Testis (tissue), 5 donors: ENCODE measurements at places on chromosomes 5 and 9.

GRCh38 chr5:163661360-163661759 is 155.9 kb downstream of the MAT2B start:
- H3K27ac ChIP-seq: no peak overlapping the region
- H3K4me3 ChIP-seq: no peak overlapping the region
- H3K4me1 ChIP-seq: no peaks in the 10 kb centered on the region
- H3K27me3 ChIP-seq: no peaks in the 10 kb centered on the region
- no peak for DNase-seq

DNA sequence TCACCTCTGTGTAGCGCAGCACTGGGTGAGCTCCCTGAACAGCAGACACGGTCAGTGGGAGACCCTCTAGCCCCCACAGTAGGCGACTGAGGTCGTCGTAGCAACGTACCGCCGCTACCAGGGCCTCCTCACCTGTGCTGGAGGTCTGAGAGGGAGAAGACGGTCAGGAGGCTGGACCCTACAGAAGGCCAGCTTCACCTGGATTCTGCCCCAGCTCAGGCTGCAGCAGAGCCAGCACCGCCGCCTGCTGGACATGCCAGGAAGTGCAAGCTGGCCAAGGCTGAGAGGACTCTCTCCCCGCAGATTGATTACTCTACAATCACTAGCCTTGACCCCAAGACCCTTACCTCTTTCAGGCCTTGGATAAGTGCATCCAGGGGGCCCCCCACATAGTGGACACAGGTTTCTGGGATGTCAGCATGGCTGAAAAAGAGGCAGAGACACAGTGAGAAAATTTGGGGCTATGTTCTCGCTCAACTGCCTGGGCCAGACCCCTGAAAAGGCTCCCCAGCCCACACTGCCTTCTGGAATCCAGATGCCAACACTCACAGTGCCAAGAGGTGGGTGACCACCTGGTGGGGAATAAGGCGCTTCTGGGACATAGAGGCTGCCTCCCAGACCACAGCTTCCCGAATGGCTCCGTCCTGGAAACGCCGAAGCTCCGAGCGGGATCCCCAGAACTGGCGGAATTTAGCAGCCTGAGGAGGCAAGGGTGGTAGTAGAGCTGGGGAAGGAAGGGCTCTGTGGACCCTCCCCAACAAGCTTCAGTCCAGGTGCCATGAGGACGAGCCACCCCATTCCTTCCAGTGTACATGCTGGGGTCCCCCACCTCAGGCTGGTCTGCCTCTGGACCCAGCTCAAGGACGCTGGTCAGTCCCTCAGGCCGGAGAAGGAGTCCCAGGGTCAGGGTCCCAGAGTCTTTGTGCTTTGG is 6.9 kb downstream of the NOL6 start:
- no peaks in the 10 kb centered on the region for H3K4me1 ChIP-seq
- H3K27me3 ChIP-seq: no peaks in the 10 kb centered on the region
- H3K27ac ChIP-seq: no peak overlapping the region
- peak; percentile 72 for DNase-seq
- no peaks in the 10 kb centered on the region for H3K36me3 ChIP-seq
- no peak overlapping the region for H3K4me3 ChIP-seq

DNA sequence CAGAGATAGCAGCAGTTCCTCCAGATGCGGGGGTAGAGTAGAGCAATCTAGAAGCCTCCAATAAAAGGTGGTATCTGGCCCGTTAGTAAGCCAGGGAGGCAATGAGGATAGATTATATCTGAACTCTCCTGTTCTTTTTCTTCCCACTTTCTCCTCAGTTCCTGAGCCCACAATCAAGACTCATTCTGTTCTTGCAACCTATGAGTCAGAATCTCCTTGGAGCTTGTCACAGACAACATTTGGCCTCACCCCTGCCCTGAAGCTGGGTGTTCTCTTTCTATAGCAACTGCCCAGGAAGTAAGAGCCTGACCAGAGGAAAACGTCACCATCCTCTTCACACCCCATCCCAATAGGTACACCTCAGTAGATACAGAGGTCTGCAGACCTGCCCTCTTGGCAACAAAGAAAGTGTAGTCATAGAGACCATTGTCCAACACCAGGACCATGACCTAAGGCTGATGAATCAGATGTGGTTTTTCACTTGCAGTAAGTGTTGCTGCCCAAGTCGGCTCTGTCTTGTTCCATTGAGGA is 76.3 kb upstream of the PCA3 start:
- H3K4me3 ChIP-seq: no peak overlapping the region
- H3K27ac ChIP-seq: no peak overlapping the region
- H3K27me3 ChIP-seq: no peaks in the 10 kb centered on the region

GRCh38 chr5:14472986-14473567 is 108.5 kb upstream of the OTULINL start:
- no peaks in the 10 kb centered on the region for H3K36me3 ChIP-seq
- no peak overlapping the region for H3K27ac ChIP-seq
- no peak overlapping the region for H3K4me3 ChIP-seq
- no peak for DNase-seq
- peaks cover 6% of the 10 kb centered on the region for H3K4me1 ChIP-seq
- H3K27me3 ChIP-seq: no peaks in the 10 kb centered on the region

- no peaks in the 10 kb centered on the region for H3K36me3 ChIP-seq
- peak; percentile 93 for DNase-seq
- H3K4me1 ChIP-seq: peaks cover 32% of the 10 kb centered on the region
- peak overlapping the region; percentile 64 for H3K27ac ChIP-seq
Observed at GRCh38 chr5:137619191-137619870, 116.6 kb downstream of the KLHL3 start.

DNA sequence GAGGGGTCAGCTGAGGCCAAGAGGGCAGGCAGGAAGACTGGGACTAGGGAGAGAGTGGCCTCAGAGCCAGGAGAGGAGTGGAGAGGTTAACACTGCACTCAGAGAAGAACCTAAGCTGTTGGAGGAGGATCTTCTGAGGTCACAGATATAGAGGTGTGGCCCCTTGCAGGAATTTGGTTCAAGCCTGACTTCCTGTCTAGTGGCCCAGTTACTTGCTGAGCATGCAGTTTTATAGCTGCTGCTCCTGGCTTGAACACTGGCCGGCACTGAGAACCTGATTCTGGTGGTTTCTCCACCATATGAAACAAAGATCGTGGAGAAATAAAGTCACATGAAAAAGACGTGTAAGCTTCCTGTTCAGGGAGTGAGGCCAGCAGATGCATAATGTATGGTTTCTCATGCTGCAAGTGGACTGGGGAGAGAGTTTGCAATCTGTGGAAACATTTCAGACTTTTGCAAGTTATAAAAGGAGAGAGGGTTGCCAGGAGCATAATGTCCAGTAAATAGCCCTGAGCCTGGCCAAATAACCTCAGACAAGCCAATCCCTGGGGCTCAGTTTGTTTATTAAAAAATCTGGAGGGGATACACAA is 82.6 kb downstream of the GALNT10 start:
- no peak overlapping the region for H3K27ac ChIP-seq
- no peak overlapping the region for H3K4me3 ChIP-seq
- H3K36me3 ChIP-seq: no peaks in the 10 kb centered on the region

DNA sequence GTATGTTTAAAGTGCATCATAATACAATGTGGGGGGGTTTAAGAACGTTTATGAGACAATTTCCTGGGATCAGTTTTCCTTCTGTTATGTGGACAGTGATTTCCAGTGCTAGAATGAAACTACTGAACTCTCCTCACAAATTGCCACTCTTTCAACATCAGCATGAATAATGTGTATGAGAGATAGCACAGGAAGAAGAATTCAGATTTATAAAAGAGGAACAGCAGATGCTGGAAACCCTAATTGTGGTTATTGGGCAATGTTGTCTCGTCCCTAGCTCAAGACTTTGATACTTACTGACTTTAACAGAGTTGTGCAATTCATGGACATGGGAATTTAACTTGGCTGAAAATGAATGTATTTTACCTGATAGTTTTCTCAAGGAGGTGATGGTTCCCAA is 410.8 kb upstream of the MEF2C start:
- no peaks in the 10 kb centered on the region for H3K4me1 ChIP-seq
- no peak overlapping the region for H3K4me3 ChIP-seq
- no peaks in the 10 kb centered on the region for H3K36me3 ChIP-seq
- no peaks in the 10 kb centered on the region for H3K27me3 ChIP-seq

DNA sequence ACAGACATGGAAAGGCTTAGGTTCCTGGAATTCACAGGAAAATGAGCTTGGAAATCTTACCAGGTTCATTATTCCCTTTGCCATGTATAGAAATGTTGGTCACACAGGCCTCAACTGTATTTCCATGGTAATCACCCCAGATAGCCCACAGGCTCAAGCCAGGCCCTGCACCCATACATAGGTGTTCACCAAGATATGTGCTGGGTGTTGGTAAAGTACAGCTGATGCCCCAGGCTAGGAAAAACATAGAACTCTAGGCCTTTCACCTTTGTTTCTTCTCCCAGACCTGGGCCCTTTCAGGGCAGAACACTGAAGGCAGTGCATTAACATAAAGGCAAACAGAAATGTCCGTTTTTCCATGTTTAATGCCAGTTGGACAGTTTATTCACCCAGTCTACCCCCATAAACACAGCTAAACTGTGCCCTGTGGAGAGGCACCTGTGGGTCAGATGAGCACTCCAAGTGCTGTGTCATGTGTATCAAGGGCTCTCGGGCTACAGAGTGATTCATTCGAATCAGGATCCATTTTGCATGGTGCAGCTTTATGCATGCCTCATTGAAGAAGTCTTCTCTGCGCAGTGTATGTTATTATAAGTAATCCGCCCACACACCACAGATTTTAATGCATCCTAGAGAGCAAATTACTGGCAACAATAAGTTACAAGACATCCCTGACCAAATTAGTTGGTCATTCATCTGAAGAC is 93.4 kb upstream of the SLC30A5 start:
- H3K27ac ChIP-seq: no peak overlapping the region
- no peak for DNase-seq
- H3K4me1 ChIP-seq: no peaks in the 10 kb centered on the region
- no peak overlapping the region for H3K4me3 ChIP-seq
- H3K27me3 ChIP-seq: no peaks in the 10 kb centered on the region

DNA sequence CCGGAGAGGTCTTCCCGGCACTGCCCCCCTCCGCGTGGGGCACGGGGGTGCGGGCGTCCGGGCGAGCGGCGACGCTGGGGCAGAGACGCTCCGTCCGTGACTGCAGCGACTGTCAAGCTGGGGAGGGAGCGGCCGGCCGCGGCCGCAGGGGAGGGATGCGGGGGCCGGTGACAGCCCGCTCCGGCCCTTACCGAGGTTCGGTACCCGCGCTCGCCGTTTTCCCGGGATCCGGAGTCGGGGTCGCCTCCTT is 400 bp downstream of the KDM4C start:
- H3K36me3 ChIP-seq: no peaks in the 10 kb centered on the region
- peak overlapping the region; percentile 98 for H3K4me3 ChIP-seq
- DNase-seq: no peak

- no peak for DNase-seq
- H3K27me3 ChIP-seq: no peaks in the 10 kb centered on the region
- no peaks in the 10 kb centered on the region for H3K36me3 ChIP-seq
- peaks cover 4% of the 10 kb centered on the region for H3K4me1 ChIP-seq
- no peak overlapping the region for H3K4me3 ChIP-seq
Observed at GRCh38 chr9:97567182-97567893, 65.8 kb downstream of the TSTD2 start.

- no peak overlapping the region for H3K4me3 ChIP-seq
- H3K36me3 ChIP-seq: no peaks in the 10 kb centered on the region
- H3K27me3 ChIP-seq: no peaks in the 10 kb centered on the region
- H3K27ac ChIP-seq: no peak overlapping the region
Observed at GRCh38 chr5:135042595-135042994, 8.6 kb upstream of the PITX1 start.

DNA sequence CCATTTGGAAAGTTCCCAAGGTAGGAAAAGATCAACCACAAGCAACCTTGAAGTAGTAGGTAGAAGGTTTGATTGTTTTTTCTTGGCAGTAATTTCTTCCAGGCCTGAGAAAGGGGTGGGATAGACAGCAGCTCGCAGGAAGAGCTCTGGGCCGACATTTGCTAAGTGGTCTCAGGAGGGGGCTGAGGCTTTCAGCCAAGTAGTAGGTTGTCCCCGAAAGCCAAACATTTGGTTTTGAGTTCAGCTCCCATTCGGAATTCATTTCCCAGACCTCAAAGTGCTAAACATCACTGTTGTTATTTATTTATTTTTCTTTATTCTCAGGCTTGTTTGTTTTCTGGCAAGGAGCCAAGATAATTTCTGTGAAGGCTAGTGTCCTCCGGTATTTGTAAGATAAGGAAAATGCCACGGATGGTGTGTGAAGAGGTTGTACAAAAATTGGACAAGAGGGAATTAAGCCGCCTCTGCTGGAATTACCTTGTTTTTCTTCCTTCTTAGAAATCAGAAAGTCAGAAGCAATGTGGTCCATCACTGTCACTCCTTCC is 112.1 kb downstream of the KIF4B start:
- no peaks in the 10 kb centered on the region for H3K4me1 ChIP-seq
- no peaks in the 10 kb centered on the region for H3K27me3 ChIP-seq
- H3K4me3 ChIP-seq: no peak overlapping the region
- no peak for DNase-seq

- H3K27ac ChIP-seq: no peak overlapping the region
- H3K36me3 ChIP-seq: no peaks in the 10 kb centered on the region
- H3K27me3 ChIP-seq: no peaks in the 10 kb centered on the region
- H3K4me1 ChIP-seq: peaks cover 6% of the 10 kb centered on the region
- no peak for DNase-seq
- H3K4me3 ChIP-seq: no peak overlapping the region
Observed at GRCh38 chr9:109861499-109861898, 81.5 kb downstream of the PALM2AKAP2 start.

- H3K36me3 ChIP-seq: no peaks in the 10 kb centered on the region
- H3K27ac ChIP-seq: no peak overlapping the region
- no peaks in the 10 kb centered on the region for H3K27me3 ChIP-seq
Observed at GRCh38 chr5:142601432-142601831, 84.5 kb downstream of the FGF1 start.

DNA sequence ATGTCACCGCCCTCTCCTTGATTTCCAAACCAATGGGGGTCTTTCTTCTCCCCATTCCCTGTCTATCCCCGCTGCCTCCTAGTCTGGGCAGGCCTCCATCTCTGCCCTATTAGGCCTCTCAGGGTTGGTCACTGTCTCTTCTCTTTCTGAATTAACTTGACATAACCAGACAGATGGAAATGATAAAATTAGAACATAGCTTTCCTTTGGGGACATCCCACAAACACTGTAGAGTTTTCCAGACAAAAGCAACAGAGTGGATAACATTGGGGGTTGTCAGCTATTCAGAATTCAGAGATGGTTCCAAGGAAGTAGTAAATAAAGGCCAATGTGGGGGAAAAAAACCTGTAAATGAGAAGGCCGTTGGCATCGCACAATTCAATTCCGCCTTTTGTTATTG is 24.7 kb downstream of the LHX6 start:
- H3K36me3 ChIP-seq: no peaks in the 10 kb centered on the region
- H3K4me1 ChIP-seq: no peaks in the 10 kb centered on the region
- no peak for DNase-seq
- no peak overlapping the region for H3K27ac ChIP-seq
- no peaks in the 10 kb centered on the region for H3K27me3 ChIP-seq

DNA sequence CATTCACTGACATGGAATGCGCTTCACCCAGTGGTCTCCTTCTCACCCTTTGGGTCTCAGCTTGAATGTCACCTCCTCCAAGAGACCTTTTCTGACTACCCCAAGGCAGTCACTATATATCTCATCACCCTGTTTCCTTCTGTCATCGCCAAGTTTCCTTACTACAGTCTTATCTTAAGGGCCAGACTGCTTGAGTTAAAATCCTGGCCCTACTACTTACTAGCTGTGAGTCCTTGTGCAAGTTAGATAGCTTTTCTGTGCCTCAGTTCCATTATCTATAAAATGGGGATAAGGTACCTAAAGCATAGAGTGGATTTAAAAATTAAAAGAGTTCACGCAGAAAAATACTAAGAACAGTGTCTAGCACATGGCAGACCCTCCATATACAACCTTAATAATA is 132.4 kb downstream of the GABBR2 start:
- H3K27me3 ChIP-seq: no peaks in the 10 kb centered on the region
- H3K4me1 ChIP-seq: no peaks in the 10 kb centered on the region
- no peak overlapping the region for H3K4me3 ChIP-seq
- H3K27ac ChIP-seq: no peak overlapping the region
